ENCODE measurements at places on chromosomes 3 and 15.

DNA sequence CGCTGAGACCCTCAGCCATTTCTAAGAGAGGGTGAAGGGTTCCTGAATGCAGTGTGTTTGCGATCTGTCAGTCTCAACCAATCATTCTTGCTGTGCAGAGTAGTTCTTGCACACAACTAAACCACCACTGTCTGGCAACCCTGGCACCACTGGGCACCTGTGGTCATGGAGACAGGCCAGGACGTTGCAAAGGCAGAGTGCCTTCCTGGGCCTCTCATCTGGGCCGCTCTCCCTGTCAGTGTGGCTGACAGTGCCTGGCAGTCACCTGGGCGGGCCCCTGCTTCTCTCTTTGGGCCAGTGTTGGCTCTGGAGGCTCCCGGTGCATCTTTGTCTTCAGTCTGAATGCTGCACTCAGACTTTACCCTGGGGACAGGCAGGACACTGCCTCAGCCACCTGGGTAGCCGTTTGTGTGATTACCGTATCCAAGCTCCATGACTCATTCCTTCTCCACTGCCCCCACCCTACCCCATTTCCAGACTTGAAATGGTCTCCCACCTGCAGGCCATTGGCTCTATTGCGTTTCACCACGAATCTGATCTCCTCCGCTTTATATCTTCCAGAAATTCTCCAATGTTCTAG, 104.6 kb upstream of the KLF13 start:
- no peak for DNase-seq

DNA sequence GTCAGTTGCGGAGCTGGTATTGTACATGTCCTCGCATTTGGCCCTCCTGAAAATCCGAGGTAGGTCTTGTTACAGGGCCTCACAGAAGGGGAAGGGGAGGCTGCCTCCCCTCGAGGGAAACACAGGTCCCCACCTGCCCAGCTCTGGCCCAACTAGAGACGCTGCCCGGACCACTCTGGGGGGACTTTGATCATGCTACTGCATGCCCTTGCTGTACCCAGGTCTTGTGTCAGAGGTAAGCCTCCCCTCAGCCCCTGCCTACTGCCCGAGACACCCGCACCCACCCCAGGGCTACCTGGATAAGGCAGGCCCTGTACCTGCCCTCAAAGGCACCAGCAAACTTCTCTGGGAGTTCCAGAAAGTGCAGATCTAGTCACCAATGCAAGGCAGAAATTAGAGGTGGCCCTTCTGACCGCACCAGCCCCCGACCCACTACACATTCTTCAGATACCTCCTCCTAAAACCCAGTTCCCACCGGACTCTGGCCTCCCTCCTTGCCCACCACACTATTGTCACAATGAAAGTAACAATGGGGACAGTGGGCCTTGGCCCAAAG, 981 bp upstream of the SCAP start:
- DNase-seq: no peak

GRCh38 chr3:16475766-16476165, 37.7 kb downstream of the RFTN1 start:
- DNase-seq: no peak

DNA sequence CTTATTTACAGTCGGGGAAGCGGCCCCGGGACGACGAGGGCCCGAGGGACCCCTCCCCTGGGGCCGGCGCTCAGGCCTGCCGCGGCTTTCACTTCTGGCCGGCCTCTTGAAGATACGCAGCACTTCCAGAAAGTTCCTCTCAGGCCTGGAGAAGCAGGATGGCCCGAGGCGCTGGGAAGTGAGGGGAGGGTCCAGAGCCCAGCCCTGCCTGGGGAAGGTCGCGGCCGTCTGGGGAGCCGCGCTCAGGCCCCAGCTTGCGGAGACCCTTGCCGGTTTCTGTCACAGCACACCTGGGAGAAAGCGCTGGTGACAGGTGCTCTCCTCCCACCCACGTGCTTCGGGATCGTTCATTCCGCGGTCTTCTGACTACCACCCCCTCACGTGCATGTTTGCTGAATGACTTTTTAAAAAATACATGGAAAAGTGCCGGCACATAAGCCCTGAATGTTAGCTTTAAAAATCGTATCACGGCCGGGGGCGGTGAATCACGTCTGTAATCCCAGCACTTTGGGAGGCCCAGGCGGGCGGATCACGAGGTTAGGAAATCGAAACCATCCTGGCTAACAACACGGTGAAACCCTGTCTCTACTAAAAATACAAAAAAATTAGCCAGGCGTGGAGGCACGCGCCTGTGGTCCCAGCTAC, 727 bp upstream of the TM2D3 start:
- no peak for DNase-seq

- DNase-seq: no peak
Measured at GRCh38 chr15:80424381-80424780, 20.2 kb downstream of the ARNT2 start.

- DNase-seq: no peak
Measured at GRCh38 chr3:150414959-150415358, 6.9 kb downstream of the TSC22D2 start.

DNA sequence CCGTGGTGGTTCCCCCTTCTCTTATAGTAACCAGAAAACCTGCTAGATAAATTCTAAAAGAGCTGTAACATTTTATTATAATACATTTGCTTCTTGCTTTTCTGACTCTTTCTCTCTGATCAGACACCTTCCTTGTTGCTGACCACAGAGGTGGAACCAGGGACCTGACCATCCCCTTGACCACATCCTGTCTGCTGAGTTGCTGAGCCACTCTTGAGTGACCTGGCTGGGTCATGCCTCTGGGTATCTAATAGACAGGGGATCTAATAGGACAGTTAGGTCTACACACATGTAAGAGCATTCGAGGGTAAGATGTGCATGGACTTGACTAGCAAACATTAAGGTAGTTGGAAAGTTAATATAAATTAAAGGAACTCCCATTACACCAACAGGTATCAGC, 22.8 kb upstream of the TRIM59 start:
- no peak for DNase-seq

DNA sequence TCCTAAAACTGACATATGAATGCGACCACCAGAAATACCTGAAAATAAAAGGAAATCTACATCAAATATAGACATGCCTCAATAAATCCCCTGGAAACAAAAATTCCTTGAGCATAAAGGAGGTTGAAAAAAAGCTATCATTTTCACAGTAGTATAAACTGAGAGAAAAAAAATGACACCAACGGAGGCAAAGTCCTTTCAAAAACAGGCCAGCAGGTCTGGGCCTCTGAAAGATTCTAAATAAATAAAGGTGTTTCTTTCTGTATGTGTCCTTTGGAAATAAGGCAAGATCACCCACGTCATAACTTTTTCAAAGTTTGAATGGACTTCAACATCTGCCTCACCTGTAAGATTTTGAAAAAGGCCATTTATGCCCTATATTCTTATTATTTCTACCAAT, 5.0 kb downstream of the CLPX start:
- no peak for DNase-seq

DNA sequence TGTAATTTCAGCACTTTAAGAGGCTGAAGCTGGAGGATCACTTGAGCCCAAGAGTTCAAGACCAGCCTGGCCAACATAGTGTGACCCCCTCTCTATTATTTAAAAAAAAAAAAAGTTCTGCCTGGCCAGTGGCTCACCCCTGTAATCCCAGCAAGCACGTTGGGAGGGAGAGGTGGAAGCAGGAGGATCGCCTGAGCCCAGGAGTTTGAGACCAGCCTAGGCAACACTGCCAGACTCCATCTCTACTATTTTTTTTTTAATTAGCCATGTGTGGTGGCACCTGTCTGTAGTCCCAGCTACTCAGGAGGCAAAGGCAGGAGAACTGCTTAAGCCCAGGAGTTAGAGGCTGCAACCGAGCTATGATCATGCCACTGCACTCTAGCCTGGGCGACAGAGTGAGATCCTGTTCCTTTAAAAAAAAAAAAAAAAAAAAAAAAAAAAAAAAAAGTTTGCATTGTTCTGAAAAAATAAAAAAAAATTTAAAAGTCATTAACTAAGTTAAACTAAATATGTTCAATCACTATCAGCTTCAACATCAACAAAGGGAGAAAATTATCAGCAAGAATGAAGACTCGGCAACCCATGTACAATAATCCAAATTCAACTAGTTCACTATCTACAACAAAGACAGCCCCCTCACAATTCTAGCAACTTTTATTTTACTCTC, 1.9 kb downstream of the RAF1 start:
- no peak for DNase-seq

GRCh38 chr3:123143669-123144411, 57.9 kb upstream of the SEC22A start:
- DNase-seq: no peak

DNA sequence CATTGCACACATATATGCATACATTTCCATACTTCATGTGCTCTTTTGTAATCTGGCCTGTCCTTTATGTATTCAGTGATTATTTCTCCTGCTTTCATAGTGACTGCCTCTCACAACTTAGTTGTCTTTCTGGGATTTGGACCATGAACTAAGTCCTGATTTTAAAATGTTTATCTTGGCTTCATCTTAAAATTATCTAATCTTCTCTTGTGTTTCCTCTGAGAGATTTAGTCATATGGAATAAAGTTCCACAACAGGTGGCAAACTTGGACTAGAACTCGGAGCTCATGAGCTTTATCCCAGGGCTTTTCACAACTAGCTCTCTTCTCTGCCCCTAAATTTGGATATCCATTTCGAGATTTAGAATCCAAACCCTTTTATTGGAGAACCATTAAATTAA, 44.3 kb downstream of the U2SURP start:
- no peak for DNase-seq

- no peak for DNase-seq
Measured at GRCh38 chr3:60046210-60046609, 996.4 kb upstream of the CFAP20DC start.

- no peak for DNase-seq
Measured at GRCh38 chr15:91465696-91466095, 365.6 kb downstream of the SV2B start.

- no peak for DNase-seq
Measured at GRCh38 chr3:58999134-58999773, 50.6 kb downstream of the CFAP20DC start.

DNA sequence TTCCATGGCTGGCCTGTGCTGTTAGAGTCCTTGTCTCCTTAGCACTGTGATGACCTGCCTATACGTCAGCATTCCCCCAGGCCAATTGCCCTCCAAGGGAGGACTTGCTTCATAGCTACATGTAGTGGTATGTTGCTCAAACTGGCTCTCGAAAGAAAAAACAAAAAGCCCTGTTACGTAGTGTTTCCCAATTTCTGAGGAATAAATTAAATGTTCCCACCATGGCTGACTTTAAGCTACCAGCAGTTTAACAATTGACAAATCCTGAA, 54.6 kb downstream of the WNT7A start:
- DNase-seq: no peak

GRCh38 chr3:62007036-62007435, 366.3 kb downstream of the FEZF2 start:
- DNase-seq: no peak

DNA sequence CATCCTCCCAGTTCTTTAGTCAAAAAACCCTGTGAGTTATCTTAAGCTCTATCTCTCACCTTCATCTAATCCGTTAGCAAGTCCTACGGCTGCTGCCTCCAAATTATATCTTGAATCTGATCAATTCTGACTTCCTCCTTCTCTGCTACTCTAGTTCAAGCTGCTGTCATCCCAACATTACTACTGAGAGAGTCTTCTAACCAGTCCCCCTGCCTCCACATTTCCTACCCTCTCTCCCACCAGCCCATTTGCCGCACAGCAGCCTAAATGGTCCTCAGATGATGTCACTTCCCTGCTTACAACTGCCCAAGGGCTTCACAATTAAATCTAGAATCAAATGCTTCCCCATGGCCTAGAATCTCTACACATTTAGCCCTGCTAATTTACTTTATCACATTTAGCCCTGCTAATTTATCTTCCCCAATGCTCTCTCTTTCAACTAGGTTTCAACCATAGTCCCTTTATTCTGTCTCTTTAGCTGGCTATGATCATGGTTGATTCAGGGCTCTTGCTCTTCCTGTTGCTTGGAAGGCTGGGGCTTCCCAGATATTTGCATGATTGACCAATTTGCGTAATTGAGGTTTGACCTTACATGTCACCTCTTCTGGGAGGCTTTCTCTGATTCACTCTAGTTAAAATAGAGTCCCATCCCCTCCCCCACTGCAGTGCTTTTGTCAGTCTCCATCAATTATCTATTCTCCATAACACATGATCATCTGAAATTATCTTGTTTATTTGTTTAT, 11.0 kb upstream of the ARL14 start:
- DNase-seq: no peak

GRCh38 chr15:93036951-93037819, 51.8 kb downstream of the RGMA start:
- DNase-seq: no peak

GRCh38 chr3:150727653-150728502, 24.2 kb upstream of the ERICH6 start:
- no peak for DNase-seq

- no peak for DNase-seq
Measured at GRCh38 chr3:162487138-162487537, 990.5 kb downstream of the OTOL1 start.

DNA sequence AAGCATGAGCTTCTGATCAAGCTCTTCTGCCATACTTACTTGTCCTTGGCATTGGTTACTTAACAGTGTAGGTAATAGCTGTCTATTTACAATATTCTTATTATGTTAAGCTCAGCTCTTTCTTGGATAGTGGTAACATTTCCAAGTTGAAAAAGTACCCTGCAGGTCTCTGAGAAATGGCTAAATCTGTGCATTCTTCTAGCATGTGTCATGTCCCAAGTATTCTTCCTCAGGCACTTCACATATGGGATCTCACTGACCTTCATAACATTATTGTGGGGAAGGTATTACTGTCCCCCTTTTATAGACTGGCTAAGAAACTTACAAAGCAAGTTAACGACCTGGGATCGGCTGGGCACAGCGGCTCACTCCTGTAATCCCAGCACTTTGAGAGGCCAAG, 236.1 kb downstream of the RORA start:
- DNase-seq: no peak

DNA sequence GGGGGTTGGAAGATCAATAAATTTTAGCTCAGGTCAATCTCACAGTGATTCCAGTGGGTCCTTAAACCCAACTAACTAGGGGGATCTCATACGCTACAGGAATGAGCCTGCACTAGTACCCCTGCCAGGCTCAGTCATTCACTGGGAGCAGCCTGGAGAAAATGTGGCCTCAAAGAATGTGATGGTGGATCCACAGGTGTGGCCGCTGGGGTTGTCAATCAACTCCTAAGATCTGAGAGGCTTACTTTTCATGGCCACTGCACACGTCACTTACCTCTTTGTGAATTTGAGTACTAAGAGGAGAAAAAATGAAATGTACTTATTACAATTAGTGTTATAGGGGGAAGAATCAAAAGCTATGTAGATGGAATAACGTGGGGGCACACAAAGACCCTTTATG, 17.5 kb upstream of the FNDC3B start:
- DNase-seq: no peak

DNA sequence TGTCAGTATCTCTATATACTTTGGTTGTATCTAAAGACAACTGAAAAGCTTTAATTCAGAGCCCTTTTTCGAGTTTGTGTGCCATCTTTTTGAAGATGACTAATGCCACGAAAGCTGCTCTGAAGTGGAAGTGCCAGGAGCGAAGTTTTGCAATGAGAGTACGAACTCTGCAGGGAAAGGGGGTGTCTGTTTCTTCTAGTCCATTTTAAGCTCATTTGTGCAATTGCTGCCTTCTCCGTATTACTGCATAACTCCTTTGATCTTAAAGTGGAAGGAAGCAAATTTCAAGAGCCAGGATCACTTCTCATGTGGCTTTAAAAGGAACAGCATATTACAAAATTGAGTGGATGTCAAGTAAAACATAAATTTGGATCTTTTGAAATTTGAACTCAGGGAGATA, 245.3 kb downstream of the FEZF2 start:
- DNase-seq: no peak

GRCh38 chr15:68572309-68572708, 6.5 kb upstream of the CORO2B start:
- DNase-seq: no peak
